Stimulated activated CD4-positive, alpha-beta T cell treated with anti-CD3 and anti-CD28 coated beads, Interleukin-4, amount 100 ng/mL, for 24 hours (primary cell): ENCODE measurements at places on chromosomes 2 and 18.

DNA sequence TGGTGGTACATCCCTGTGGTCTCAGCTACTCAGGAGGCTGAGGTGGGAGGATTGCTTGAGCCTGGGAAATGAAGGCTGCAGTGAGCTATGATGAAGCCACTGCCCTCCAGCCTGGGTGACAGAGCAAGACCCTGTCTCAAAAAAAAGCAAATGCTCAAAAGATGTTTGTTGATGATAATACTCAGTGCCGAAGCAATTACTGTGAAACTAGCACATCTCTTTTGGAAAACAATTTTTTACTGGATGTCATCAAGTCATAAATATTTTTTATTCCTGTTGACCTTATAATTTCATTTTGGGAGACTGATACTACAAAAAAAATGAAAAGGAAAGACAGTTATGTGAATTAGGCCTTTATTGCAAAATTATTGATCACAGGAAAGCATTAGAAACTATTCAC is 34.5 kb upstream of the FHOD3 start:
- DNase-seq: no peak

DNA sequence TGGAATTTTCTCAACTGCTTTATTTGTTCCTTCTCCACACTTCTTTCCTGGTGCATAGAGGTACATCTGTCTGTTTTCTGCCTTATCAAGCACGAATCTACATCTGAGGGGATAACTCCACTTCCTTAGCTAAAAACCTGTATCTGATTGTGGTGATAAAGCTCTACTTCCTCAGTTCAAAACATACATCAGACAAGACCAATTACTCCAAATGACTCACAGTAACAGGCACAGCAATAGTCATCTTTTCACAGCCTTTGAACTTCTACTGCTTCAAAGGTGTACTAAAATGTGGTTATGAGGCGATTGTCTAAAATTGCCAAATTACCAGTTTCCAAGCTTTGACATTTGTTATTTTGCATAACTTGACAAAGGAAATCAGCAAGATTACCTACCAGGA is 803.6 kb upstream of the ZEB2 start:
- DNase-seq: no peak

DNA sequence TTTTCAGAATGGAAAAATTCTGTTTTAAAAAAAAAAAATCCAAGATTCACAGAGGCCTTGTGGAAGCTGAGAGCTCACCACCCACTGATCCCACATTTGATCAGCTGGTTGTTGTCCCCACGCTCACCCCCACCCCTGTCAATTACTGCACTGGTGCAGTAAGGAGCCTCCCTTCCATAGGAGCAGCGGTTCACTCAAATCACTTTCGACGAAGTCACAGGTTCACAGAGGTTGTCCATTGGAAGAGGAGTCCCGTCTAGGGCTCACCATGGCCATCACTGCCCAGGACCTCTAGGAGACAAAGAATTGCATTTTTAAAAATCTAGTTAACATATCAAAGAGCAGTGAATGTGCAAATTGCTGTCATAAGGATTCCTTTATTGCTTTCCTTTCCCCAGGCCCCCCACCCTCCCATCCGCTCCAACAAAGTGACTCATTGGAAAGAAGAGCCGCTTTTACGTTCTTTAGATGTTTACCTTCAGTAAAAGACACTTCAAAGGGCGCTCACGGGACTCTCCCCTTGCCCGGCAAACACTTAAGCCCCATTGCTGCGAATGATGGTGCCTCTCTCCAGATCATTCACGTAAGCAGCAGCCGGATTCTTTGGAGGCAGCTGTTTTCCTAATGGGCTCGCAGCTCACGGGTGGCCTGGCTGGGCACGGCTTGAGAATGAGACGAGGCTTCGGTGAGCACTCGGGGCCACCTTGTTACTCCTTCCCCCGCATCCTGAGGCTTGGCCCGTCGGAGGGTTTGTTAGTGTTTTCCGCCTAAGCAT is 165.5 kb upstream of the SALL3 start:
- DNase-seq: no peak

DNA sequence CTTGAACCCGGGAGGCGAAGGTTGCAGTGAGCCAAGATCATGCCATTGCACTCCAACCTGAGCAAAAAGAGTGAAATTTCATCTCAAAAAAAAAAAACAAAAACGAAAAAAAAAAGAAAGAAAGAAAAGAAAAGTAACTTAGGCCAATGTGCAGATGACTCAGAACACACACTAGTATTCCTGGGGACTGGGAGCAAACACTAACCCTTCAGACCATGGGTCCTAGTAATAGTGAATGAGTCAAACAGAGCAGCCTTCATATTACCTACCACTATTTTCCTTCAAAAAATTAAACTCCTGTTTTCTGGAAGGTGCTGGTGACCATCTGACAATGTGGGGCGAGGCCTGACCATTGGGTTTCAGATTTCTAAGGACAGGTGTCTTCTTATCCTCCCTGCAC is 253.4 kb downstream of the PIEZO2 start:
- no peak for DNase-seq

DNA sequence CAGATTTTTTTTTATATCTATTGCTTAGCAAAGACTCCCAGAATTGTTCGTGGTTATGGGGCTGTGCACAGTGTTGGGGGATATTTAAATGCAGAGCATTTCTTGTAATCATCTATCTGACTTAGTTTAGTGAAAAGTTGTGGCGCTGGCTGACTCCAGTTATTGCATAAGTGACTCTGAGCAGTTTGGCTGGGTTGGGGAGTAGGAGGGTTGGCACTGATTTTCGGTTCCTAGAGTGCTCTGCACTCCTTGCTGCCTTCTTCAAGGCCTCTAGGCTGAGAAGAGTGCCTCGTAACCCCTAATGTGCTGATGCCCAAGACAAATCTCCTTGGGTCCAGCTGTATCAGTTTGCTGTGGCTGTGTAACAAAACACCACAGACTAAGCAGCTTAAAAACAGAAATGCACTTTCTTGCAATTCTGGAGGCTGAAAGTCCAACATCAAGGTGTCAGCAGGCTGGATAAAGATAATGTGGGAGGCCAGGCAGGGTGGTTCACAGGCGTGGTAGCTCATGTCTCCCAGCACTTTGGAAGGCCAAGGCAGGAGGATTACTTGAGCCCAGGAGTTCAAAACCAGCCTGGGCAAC is 6.5 kb upstream of the IMPA2 start:
- DNase-seq: no peak
